T-cell (primary cell): ENCODE measurements at places on chromosomes 2 and 18.
A peak's percentile ranks its signal among the peaks of the same experiment; 100 is the strongest.

- no peak for DNase-seq
Measured at GRCh38 chr2:143177096-143177786, 48.0 kb downstream of the ARHGAP15 start.

GRCh38 chr18:51250458-51251024 lies 53.1 kb upstream of the MEX3C start:
- no peak for DNase-seq

DNA sequence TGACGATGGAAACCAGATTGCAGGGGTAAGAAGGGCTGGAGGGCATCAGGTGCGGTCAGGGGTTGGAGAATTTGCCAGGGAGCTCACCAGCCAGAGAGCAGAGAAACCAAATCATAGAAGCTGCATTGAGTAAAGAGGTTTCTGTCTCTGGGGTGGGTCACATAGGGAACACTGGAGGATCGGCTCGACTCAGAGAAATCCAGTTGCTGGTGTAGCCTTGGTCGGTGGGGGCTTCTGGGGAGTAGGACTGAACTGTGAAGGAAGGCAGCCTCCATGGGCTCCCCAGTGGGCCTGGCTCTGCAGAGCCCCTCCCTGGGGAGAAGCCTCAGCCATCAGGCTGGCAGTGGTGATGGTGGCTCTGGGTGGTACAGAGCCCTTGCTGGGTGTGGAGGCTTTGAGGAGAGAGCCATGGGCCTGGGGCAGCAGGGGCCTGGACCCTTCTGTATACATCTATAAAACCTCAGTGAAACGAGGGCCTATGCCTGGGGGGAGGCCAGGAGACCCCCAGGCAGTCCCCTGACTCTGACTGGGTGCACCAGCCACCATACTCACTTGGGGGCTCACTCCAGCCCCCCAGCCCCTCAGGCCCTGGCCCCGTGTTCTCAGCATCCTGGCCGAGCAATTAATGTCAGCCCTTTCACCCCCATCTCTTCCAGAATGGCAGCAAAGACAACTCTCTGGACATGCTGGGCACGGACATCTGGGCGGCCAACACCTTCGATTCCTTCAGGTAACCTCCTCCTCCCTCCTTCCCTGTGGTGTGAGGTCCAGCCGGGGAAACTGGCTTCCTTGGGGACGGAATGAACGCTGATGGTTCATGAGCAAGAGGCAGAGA lies 124.5 kb downstream of the CTIF start:
- no peak for DNase-seq

DNA sequence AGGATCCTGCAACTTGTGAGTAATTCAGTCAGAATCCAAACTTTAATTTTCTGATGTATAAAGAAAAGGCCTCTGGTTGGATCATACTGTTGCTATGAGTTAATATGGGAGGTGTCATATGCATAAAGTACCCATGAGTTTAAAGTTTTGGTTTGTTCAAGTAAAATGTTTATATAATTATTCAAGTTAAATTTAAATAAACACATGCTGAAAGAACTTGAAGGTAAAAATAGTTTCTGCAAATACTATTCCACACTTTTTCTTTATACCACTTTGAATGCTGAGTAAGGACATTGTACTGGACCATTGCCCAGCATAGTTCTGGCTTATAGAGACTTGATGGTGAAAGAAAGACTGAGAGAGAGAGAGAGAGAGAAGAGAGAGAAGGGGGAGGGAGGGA lies 30.7 kb downstream of the PKP4 start:
- DNase-seq: no peak

DNA sequence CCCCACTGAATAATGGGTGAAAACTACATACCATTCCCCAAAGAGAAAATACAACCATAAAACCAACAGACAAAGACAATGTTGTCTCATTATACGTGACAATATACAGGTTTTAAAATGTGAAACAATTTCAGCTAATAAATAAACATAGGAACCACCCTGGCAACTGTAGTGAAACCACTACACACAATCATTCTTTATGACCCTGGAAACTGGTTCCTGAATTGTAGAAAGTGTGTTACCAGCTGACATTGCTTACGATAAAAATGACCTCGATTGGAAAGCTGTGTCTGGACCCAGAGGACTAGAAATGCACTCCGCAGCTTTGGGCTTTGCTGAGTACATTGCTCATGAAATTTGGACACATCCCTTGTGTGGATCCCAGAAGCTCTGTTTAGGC lies 73.9 kb upstream of the LPIN2 start:
- DNase-seq: no peak

DNA sequence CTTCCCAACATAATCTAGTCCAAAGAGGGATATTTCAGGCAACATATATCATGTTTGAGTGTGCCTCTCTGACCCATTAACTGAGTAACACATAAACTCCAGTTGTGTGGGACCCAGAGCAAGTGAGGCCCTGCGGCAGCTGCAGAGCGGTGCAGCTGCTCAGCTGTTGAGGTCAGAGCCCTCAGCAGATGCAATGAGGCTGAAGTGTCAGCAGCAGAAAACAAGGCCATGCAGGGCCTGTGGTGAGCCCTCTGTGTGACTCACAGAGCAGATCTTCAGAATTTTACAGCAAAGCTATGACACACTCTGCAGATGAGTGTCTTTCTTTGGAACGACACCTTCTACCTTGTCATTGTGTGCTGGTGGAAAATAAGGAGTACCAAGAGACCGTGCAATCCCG lies 168.5 kb downstream of the CBLN2 start:
- DNase-seq: no peak

GRCh38 chr2:126809340-126809739 lies 89.3 kb upstream of the TEX51 start:
- no peak for DNase-seq

GRCh38 chr2:68031542-68032160 lies 31.2 kb downstream of the C1D start:
- no peak for DNase-seq

- DNase-seq: no peak
Measured at GRCh38 chr2:38301969-38302702, 74.9 kb downstream of the ATL2 start.

- no peak for DNase-seq
Measured at GRCh38 chr2:106106622-106107508, 87.2 kb downstream of the UXS1 start.

DNA sequence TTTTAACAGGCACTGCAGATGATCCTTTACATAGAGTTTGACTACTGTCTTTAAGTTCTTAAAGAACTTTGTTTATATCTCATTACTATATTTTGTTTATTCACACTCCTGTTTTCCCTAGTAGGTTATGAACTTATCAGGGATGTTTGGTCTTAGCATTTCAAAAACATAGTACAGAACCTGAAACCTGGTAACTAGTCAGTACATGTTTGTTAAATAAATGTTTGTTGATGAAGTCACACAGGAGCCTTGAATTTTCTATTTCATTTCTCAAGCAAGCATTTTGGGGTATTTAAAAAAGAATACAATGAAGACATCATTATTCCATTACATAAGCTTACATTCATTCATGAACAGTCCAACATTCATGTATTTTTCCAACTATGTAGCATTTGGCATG lies 280.3 kb upstream of the ZSWIM2 start:
- DNase-seq: no peak

GRCh38 chr18:11883153-11883552 lies 25.0 kb downstream of the MPPE1 start:
- DNase-seq: no peak

- DNase-seq: no peak
Measured at GRCh38 chr2:64289737-64290136, 145.5 kb upstream of the PELI1 start.

DNA sequence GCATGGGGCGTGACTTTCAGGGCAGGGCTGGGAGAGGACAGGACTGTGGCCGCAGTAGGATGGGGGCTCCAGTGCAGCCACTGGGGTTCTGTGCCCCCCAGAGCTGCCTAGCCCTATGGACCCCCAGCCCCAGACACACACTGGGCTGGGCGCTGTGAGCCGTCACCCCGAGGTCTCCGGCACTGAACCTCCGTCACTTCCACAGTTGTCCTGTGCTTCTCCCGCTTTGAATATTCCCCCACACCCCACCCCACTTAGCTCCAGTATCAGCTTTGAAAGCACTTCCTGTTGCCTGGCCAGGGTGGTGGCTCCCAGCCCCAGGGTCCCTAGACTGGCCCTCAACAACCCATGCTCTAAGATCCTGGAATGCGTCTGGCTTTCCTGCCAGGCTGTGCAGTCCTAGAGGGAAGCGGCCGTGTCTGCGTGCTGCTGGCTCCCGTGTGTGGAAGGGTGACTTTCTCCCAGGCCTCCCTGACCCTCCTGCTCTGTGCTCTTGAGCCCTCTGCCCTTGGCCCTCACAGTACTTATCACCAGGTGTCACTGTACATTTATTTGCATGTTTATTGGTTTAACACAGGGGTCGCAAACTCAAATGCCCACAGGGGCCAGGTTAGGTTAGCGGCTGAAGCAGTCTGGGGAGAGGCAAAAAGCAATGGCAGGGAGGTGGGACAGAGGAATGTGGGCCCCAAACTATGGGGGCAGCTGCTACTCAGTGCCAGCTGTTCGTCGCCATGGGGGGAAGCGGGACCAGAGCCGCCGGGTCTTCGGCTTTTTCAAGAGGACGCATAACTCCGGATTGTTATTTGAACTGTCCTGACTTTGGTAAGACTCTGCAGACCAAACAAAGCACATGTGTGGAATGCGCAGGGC lies 9.9 kb downstream of the OBSL1 start:
- no peak for DNase-seq

- no peak for DNase-seq
Measured at GRCh38 chr2:210555555-210555954, 844 bp upstream of the CPS1 start.

- DNase-seq: peak; percentile 83
Measured at GRCh38 chr2:96760036-96760985, at the start of gene CNNM4. CNNM4 (plus strand) TSS chr2:96760902; CDS start chr2:96761000, 98 bp downstream.

DNA sequence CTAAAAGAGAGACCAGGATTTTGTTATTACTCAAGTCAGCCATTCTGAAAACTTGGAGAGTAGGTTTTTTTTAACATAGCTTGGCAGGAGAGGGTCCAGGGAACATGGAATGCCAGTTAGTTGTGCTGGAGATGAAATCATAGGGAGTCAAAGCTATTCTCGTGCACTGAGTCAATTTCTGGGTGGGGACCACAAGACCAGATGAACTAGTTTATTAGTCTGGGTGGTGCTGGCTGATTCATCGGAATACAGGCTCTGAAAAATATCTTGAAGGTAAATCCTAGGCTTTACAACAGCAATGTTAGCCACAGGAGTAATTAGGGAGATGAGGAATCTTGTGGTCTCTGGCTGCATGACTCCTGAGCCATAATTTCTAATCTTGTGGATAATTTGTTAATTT lies 921.4 kb downstream of the TRIB2 start:
- DNase-seq: no peak

- DNase-seq: no peak
Measured at GRCh38 chr2:128988967-128989366, 670.3 kb upstream of the HS6ST1 start.
